ENCODE measurements at places on chromosomes 13 and 19.
A peak's percentile ranks its signal among the peaks of the same experiment; 100 is the strongest.

DNA sequence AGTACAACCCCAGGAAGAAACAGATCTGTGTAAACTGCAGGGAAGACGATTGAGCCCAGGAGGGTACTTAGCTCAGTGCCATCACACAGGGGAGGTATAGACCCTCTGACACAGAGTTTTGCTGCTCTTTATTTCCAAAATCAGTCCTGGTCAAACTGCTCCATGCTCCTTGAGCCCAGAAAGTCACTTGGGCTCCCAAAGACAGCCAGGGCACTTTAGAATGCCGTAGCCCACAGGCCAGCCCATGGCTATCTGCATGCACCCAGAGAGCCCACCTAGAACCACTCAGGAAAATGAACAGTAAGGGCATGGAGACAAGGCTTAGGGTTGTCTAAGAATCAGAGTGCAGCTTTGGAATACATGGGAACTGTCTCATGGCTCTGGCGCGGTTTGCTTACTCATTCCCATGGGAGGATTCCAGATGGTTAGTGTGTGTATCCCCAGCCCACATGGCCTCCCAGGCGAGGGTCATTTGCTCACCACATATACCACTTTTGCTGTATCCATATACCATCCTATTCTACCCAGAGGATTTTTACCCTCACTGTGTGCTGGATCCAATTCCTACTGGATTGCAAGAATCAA lies 14.7 kb upstream of the PDCD5 start:
- no peak for DNase-seq

DNA sequence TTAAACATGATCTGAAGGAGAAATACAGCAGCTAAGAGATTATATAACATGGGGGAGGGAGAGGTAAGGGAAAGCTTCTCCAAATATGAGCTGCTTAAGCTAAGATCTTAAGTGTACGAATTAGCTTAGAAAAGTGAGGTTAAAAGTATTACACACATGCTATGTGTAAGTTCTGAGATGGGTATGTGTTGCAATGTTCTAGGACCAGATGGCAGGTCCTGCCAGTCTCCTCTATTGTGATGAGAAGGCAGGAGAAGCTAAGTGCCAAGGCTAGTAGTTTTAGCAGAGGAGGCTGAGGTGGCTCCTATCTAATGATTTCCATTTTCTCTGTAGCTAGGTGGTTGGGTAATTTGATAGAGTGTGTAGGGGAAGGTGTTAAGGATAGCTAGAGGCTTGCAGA lies 57.6 kb downstream of the MICU2 start:
- no peak for DNase-seq

GRCh38 chr19:17706750-17707181 lies 12.5 kb upstream of the MAP1S start:
- DNase-seq = no peak

DNA sequence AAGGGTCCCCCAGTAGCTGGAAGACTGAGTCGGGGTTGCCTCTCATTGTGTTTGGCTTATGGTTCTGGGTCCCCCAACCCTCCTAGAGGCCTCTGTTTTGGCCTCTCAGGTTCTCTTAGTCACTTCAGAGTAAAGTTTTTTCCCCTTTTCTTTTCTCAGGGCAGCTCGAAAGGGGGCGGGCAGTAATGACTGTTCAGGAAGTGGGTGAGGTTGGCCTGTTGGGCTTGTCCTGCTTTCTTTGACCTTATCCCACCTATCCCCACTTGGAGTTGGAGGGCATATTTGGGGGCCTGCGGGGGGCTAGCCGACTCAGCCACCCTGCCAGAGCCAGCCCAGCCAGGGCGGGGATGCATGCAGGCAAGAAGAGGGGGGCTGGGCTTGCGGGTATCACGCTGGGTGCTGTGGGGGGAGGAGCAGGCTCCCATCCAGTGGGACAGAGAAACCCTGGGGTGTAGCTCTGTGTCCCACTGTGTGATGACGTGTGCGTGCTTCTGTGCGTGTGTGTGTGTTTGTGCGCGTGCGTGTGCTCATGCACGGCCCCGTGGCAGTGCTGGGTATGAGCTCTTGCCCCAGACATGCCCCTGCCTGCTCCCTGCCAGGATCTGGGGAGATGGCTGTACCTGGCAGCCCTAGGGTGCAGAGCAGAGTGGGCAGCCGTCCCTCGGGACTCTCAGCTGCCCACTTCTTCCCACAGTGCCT lies 1.4 kb downstream of the CIC start:
- DNase-seq = peak; percentile 76

- DNase-seq = no peak
Measured at GRCh38 chr19:41106177-41106576, 8.1 kb upstream of the CYP2F1 start.

DNA sequence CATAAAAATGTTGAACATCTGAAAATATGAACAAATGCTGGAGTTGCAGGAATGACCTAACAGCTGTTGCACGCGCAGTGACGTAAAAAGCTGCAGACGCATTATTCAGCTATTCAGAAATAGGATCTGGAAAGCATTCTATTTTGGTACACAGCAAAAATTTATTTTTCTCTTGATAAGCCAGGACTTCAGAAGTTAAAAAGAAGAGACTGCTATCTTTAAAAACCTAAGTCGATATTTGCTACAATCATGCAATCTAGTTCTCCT lies 36.9 kb upstream of the STARD13 start:
- no peak for DNase-seq

DNA sequence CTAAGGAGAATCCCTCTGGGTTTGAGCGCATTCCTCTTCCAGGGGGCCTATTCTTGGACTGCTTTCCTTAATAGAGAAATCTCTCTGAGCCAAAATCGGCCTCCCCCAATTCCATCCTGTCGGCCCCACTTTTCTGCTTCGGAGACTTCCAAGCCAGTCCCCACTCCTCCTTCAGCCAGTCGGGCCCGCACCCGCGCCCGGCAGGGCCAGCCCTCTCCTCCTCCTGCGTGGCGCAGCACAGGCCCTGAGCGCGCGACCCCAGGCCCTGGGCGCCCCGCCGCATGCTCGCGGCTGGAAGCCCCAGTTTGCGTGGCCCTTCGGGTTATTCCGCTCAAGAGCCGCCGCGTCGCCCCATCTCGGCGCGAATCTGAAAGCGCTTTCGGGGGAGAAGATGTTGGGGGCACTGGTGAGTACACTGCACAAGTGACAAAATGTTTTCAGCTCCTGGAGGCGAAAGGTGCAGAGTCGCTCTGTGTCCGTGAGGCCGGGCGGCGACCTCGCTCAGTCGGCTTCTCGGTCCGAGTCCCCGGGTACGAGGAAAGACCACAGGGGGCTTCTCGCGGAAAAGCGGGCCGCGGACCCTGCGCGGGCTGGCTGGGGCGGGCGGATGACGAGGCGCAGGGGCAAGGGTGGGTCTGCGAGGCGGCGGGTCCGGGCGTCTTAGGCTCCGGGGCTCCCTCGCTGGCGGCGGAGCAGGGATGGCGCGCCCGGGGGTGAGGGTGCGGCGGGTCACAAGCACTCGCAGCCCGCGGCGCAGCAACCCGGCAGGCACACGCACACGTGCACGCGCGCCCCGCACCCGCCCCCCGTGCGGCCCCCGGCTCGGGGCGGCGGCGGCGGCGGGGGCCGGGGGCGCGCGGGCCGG lies at the start of gene IL17D:
IL17D (plus strand) TSS at position 785 of the 865 bp plus-strand sequence. CDS start 303 bp downstream, outside the sequence.
- no peak for DNase-seq

DNA sequence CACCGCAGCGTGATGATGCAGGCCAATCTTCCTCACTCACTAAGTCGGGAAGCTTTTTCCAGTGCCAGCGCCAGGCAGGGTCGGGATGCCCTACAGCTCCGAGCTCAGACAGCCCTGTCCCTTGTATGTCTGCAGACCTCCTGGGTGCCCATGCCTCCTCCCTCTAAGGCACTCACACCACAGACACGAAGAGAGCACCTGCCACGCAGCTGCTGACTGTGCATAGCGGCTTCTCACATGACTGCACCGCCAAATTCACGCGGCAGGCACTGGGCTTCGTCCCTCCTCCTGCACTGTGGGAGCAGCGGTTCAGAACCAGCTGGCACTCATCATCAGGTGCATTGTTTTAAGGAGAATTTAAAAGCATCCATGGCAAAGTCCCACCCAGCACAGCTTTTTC lies 88.1 kb downstream of the SLC7A1 start:
- no peak for DNase-seq

DNA sequence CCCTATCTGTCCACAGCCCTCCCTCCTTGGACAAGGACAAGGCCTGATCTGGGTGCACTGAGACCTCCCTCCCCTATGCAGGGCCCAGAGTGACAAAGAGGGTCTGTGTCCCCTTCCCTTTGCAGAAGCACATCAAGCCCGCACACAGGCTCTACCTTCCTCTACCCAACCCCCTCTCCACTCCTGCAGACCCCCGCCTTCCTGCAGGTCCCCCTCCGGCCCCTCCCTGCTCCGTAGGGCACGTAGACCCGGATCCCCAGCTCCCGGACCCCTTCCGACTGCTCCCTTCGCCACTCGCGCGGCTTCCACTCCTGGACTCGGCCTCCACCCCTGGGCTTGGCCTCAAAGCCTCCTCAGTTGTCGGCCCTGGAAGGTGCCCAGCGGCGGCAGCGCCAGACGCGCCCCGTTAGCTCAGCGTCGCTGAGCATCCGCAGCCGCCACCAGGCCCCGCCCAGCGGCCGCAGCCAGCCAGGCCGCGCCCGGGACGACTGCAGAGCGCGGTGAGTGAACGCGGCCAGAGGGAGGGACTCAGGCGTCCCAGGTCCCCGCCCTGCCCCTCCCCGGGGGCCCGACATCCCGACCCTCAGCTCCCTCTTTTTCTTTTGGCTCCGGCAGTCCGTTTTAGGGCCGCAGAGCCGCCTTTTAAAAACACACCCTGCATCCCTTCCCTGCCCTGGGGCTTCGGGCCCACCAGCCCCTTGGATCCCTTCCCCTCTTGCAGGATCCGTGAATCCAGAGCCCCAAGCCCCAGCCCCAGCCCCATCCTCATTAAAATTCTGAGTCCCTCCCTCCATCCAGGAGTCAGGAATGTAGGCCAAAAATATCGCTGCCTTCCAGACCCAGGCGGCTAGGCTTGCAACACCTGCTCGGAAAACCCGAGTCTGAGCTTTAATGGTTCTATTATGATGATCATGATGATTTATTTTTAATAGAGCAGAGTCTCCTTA lies 1.5 kb upstream of the MYADM start:
- no peak for DNase-seq

GRCh38 chr13:46389457-46390451 lies 2.7 kb upstream of the RUBCNL start:
- no peak for DNase-seq

DNA sequence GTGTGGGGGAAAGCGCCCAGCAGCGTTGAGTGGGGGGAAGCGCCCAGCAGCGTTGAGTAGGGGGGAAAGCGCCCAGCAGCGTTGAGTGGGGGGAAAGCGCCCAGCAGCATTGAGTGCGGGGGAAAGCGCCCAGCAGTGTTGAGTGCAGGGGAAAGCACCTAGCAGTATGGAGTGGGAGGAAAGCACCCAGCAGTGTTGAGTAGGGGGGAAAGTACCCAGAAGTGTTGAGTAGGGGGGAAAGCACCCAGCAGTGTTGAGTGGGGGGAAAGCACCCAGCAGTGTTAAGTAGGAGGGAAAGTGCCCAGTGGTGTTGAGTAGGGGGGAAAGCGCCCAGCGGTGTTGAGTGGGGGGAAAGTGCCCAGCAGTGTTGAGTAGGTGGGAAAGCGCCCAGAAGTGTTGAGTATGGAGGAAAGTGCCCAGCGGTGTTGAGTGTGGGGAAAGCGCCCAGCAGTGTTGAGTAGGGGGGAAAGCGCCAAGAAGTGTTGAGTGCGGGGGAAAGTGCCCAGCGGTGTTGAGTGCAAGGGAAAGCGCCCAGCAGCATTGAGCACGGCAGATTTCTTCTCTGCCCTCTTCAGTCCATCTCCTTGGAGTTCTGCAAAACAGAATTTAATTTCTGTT lies 138.4 kb downstream of the ATP11A start:
- no peak for DNase-seq

DNA sequence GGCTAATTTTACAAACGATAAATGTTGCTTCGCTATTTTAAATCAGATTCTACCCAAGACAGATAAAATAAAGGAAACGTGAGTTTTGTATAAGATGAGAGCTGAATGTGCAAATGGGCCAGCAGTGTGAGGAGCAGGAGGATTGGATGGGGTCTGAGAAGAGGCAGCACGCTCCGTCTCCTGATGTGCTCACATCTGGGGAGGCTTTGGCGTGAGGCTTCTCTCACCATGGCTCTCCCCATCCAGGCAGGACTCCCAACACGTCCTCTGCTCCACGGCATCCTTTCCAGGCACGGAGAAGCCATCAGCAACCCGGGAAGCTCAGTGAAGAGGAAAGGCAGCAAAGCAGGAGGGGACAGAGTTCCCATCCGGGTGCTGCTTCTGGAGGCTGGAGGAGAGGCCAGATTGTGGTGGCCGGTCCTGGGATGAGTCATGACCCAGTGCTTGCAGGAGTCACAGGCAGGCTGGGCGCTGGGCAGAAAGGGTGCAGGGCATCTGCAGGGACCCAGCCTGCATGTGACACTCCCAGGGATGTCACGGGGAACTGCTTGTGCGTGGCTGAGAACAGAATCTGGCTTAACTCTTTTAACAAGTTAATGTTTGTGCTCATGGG lies 47.5 kb downstream of the ZNF536 start:
- DNase-seq = no peak

GRCh38 chr13:110270507-110270906 lies 36.5 kb downstream of the COL4A1 start:
- DNase-seq = no peak

DNA sequence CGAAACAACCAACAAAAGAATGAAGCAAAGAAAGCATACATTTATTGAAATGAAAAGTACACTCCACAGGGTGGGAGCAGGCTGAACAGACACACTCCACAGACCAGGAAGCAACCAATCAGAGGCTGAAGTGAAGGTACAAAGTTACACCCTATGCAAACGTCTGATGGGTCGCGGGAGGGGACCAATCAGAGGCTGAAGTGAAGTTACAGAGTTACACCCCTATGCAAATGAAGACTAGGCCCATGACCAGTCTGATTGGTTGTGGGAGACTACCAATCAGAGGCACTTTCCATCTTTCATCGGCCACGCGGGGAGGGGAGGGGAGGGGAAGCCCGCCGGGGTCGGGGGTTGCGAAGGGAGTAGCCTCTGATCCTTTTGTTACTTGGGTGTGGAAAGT lies 12.4 kb upstream of the FBL start:
- DNase-seq = no peak

- DNase-seq = no peak
Measured at GRCh38 chr13:104975272-104975671, 1560.2 kb downstream of the EFNB2 start.

DNA sequence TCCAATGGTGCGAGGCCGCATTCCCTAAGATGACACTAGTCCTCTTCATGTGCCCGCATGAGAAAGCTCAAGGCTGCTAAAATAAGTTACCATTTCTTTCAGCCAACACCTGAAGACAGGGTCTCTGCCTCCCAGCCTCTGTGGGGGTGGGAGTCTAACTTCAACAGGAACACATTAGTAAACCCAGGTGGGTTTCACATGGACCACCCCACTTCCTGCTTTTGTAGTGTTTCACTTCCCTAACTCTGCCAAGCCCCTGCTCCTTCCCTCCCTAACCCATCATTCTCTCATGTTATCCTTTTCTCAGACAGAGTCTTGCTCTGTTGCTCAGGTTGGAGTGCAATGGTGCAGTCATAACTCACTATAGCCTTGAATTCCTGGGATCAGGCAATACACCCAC lies 783.6 kb downstream of the UQCRFS1 start:
- DNase-seq = no peak
